Urinary bladder (tissue), 4 donors: ENCODE measurements at places on chromosomes 11 and 22.

DNA sequence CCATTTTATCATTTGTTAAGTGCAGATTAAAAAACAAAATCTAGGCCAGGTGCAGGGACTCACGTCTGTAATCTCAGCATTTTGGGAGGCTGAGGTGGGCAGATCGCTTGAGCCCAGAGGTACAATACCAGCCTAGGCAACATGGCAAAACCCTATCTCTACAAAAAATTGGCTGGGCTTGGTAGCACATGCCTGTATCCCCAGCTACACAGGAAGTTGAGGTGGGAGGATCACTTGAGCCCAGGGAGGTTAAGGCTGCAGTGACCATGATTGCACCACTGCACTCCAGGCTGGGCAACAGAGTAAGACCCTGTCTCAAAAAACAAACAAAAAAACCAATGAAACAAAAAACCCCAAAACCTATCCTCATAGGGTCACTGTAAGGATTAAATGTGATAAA lies 32.9 kb downstream of the HIRA start:
- no peak for DNase-seq

DNA sequence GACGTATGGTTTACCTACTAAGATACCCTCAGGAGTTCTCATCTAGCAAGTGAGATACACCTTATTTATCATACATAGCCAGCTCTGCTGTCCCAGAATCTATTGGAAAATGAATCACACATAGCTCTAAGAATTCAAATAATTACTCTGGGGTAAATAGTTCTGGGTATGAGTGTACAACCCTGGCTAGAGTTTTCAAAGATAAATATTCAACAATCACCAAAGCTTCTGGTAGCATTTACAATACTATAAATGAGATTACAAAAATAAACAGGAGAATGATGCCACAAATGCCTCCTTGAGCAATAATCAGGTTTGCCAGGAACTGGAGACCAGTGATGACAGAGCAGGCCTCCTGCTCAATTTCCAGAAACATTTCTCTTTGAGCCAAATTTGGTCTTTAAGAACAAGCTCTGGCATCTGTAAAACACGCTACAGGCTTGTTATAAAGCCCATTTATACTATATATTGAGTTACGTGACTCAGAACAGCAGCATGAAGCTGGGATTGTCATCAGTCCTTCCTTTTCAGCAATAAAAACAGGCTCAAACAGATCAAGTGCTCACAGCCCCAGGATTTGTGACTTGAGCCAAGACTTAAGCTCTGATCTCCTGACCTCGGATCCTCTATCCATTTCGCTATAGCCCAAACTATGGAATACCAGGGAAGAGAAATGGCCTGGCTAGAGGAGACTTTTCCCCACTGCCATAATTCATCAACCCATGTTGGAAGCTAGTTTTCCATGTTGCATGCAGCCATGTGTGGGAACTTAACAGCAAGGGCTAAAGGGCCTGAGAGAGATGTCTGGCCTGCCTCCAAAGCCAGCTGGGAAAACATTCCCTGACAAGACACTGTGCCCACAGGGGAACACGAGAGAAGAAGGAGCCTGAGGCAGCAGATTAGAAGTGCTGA lies 19.7 kb downstream of the RAB30 start:
- no peak for DNase-seq

DNA sequence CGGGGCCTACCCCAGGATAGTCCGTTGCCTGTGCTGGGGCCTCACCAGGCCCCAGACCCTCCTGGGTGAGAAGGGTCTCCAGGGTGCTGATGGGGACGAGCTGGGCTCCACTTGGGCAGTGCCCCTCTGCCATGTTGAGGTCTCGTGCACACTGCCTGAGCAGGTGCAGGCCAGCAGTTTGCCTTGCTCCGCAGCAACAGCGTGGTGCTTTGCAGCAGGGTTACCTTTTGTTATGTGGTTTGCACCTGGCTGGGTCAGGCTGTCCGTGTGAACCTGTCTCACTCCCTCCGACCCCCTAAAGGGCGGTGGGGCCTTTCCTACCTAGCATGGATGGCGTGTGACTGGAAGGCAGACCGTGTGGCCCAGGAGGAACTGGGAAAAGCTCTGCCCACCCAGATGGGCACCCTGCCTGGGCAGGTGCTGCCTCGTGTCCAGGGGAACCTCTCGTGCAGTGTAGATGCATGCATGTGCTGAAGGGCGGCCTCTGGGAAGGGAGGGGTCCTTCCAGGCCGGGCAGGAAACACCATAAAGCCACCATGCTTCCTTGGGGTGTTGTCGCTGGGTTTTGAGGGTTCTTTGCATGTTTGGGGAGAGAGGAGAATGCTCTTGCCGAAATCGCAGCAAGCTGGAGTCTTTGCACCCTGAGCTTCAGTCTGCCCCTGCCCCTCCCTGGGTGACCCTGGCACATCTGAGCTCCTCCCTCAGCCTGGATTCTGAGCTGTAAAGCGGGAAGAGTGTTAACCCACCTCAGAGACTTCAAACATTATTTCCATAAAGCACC lies 75.4 kb upstream of the PPARA start:
- DNase-seq, result no peak

GRCh38 chr11:105189581-105189980 lies 50.0 kb upstream of the CARD18 start:
- no peak for DNase-seq

GRCh38 chr11:83306200-83307080 lies 20.3 kb upstream of the CCDC90B start:
- no peak for DNase-seq

DNA sequence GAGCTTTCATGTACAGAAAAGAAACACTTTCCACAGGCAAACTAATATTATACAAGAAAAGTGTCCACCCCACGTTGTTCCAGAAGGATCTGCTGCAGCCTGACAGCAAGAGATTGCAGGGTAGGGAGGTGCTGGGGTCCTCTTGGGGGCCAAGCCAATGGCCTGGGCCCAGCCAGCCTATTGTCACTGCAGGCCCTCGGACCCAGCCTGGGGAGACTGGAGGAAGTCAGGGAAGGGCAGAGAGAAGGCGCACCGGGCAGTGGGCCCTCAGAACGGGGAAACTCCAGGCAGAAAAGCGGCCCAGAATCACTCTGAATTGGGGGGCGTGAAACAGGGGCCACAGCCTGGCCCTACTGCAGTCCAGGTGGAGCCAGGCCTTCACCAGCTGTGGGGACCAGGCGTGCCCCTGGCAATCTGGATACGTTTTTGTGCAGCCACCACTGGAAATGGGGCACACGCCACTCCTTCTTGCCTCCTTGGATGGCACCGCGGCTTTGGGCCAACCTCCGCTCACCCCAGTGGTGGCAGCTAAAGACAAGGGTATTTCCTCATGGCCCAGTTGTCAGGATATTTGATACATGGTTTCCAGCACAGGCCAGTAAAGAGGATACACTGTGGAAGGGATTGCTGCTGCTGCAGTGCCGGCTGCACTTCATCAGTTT lies 3.9 kb upstream of the NAP1L4 start:
- no peak for DNase-seq

GRCh38 chr22:45261407-45262088 lies 20.9 kb upstream of the KIAA0930 start:
- no peak for DNase-seq

GRCh38 chr11:66888282-66888681 lies 31.4 kb downstream of the LRFN4 start:
- no peak for DNase-seq

- no peak for DNase-seq
Observed at GRCh38 chr11:123194337-123195187, 486 bp downstream of the CLMP start.

DNA sequence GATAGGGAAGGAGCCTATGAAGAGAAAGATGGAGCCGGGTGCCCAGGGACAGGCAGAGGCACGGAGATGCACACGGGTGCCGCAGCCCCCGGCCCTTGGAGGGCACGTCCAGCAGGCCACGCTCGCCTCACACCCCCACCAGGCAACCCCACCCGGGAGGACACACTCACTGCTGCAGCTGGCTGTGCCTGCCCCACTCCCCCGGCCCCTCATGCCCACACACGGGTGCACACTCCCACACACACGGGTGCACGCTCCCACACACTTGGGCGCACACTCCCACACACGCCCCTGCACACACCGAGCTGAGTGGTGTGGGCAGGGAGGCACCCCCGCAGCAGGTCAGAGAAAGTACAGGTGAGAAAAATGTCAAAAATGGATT lies 1.1 kb downstream of the MOB2 start:
- no peak for DNase-seq

GRCh38 chr22:30028731-30029130 lies 51.5 kb upstream of the HORMAD2 start:
- no peak for DNase-seq

DNA sequence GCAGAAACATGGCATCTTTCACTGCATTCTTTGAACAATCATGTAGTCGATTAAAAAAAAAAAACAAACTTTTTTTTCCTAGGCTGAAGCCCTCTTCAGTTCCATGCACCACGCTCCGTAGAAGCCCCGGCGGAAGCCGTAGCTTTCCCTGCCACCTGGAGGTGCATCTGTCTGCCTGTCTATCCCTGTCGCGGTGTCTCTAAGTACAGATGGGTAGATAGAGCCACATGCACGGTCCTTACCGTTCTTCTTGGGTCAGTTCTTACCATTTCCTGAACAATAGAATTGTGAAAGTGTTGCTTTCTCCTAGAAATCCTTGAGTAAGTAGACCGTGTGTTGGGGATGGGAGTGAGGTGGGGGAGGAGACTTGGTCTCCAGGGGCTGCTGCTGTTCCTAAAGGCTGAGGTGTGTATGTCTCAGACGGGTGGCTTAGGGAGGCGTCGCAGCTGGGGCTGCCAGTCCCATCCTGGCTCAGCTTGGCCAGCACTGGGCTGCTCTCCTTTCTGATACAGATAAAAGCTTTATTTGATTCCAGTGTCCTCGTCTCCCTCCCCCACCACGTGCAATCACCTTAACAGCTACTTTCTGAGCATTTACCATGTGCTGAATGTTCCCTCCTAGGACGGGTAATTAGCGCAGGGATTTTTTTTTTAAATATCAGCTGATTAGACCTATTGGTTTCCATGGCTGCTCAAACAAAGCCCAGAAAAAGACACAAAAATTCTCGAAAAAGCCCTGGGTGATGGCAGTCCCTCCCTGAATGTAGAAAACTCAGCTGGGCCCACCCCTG lies 46.8 kb downstream of the MACROD1 start:
- no peak for DNase-seq

DNA sequence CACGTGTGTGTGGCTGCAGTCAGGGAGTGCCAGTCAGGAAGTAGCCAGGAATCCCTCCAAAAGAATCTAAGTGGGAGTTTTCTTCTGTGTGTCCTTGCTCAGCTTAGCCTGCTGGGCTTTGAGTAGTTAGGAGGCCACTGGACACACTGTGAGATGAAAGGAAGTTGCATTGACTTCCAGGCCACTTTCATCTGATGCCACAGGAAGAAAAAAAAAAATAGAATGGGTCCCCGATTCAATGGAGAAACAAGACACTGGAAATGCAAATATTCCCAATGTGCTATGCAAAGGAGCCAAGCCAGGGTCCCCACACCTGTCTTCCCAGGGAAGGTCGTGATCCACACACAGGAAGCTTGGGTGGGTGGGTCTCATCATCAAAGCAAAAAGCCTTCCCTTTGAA lies 95.6 kb upstream of the E2F8 start:
- DNase-seq, result no peak

GRCh38 chr11:36210529-36210928 lies 78.7 kb downstream of the COMMD9 start:
- DNase-seq, result no peak

GRCh38 chr11:19651028-19651427 lies 61.6 kb upstream of the NAV2 start:
- DNase-seq, result no peak

DNA sequence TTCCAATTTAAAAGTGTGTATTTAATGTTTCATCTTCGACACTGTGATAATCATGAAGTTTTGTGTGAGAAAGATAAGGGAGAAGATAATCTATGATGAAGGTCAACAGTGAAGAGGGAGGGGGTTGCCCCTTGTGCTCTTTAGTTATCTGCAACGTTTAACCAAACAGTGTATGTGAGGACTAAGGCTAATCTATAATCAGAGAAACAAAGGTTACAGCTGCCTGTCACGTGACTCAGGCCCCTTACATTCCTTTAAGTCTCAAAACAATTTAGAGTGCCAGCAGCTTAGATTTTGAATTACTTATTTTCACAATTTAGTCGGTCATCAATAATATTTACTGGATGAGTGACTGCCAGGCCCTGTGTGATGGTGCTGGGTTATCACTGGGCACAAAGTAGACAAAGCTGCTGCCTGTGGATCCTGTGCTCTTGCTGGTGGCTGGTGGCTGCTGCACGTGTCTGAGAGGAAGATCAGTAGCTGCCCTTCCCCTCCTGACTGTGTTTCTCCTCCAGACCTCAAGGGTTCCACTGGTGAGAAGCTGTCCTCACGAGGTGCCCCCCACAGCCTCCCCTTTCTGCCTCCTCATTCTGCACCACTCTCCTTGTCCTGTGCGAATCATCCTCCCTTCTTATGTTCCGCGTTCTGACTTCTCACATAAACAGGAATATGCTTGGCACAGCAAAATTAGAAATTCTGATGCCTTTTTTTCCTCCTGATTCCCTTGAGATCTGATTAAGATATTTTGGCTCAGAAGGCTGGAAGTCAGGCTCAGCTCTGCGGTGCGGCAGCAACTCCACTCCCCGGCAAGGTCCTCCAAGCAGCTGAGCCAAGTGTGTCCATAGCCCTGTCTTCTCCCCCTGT lies 331.1 kb upstream of the B3GAT1 start:
- DNase-seq, result no peak

- no peak for DNase-seq
Observed at GRCh38 chr22:42959576-42960509, 55.1 kb downstream of the PACSIN2 start.

GRCh38 chr22:24436553-24436952 lies 9.2 kb downstream of the ADORA2A start:
- DNase-seq, result no peak

DNA sequence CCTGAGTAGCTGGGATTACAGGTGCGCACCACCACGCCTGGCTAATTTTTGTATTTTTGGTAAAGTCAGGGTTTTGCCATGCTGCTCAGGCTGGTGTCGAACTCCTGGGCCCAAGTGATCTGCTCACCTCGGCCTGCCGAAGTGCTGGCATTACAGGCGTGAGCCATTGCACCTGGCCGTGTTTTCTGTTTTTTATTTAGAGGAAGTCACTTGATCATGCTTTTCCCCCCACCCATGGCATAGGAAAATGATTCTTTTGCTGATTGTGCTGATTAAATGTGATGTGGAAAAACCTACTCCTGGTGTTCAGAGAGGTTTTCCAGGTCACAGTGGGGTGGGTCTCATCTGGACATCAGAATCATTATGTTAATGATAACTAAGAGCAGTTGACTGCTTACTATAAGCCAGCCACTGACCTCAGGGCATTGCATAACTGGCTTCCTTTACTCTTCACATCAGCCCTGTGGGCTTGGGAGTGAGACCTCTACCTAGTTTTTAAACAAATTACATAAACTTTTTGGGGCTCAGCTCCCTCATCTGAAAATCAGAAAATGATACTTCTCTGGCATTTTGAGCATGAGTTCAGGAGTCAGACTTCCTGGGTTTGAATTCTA lies 71.0 kb downstream of the PTPRJ start:
- DNase-seq, result no peak

DNA sequence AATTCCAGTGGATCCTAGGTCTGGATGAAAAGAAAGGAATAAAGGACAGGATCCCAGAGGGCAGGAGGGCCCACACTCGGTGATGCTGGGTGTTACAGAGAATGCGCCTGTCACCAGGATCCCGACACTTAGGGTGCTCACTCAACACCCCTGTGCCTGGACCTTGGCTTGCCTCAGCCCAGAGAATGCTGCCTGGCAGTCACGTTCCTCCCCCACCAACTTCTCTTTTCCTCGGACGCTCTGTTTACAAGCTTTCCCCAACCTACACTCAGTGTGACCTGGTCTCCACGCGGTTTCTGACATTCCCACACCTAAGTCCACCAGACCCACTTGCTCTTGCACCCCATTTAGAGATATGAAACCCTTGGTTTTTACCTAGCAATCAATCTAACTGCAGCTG lies 38.0 kb upstream of the ETS1 start:
- no peak for DNase-seq
